ENCODE measurements at places on chromosomes 1 and 21.

GRCh38 chr1:87151500-87152421 lies 176.9 kb upstream of the LMO4 start:
- DNase-seq = no peak

- no peak for DNase-seq
These were observed 132.5 kb upstream of the KAZN start for GRCh38 chr1:14466006-14466405.

GRCh38 chr1:20786253-20787028 lies 666 bp downstream of the HP1BP3 start:
- DNase-seq = peak; percentile 95

DNA sequence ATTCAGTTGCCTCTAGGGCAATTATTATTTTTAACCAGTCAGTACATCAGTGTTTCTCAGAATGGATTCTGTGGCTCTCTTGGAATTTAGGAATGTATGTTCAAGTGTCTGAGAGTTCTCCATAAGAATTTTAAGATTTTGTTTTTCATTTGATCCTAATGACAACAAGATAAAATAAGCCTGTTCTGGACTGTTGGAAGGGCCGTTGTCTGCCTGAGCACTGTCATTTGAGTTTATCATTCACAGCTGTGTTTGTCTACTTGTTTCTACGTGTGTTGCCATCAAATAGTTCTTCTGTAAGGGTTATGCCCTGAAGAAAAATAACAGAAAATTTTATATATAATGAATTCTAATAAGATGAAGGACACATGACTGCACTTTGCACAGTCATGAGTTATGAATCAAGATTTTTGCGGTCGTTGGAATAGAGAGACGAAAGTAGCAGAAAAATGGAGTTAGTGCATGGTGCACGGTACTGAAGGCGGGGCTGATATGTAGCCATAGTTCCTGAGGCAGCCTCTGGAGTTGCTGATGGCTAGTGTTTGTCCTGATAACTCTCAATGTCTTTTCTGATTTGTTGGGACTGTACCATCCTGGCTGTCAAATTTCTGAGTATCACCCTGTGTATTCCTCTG lies 92.5 kb downstream of the NOS1AP start:
- DNase-seq = no peak

GRCh38 chr1:117656202-117656641 lies 50.4 kb downstream of the TENT5C start:
- DNase-seq = no peak

DNA sequence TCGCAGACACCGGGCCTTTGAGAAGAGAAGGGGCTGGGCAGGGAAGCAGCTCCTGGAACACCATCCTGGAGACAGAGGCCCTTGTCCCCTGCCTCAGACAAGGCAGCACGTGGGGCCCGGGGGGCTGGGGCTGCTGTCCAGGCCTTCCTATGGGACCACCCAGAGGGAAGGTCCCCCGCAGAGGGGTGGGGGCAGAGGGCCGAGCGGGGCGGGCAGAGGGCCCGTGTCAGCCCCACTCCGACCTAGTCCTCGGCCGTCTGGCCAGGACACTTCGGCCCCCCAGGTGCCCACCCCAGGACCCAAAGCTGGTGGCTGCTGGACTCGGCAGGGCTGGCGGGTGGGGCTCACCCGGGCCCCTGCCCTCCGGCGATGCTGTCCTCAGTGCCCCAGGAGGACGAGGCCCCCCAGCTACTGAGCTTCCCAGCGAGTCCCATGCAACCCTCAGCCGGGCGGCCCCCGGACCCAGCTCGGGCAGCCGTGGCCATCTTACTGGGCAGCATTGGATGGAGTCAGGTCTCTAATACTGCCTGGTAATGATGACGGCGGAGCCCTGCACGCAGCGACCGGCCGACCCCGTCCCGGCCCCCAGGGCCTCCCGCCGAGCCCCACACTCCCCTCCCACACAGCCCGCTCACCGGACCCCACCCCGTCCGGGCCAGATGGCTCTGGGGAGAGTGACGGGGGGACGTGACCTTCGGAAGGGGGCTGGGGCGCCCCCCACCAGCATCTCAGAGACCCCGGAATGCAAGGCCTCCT lies 6.9 kb upstream of the TTLL10 start:
- no peak for DNase-seq

Data from activated CD4-positive, CD25-positive, alpha-beta regulatory T cell (primary cell).